ENCODE measurements at places on chromosomes 6 and 20.

DNA sequence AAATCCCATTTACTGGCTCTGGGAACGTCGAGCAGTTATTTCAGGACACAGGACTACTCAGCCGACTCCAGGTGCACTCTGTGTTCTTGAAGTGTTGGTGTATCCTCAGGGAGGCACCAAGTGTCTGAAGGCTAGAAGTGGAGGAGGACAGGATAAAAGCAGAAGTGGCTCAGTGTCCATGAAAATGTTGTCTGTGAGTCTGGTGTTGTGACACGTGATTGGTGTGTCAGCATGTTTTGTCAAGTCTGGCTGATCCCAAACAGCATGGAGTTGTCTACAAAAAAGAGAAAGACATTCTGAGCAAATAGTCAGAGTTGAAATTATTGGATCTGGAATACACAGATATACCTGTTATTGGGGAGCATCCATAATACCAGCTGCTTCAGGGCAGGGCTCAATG, 30.3 kb downstream of the SCGN start:
- no peak for DNase-seq

- DNase-seq, result no peak
Measured at GRCh38 chr6:30283761-30284160, 43.0 kb upstream of the TRIM39 start.

DNA sequence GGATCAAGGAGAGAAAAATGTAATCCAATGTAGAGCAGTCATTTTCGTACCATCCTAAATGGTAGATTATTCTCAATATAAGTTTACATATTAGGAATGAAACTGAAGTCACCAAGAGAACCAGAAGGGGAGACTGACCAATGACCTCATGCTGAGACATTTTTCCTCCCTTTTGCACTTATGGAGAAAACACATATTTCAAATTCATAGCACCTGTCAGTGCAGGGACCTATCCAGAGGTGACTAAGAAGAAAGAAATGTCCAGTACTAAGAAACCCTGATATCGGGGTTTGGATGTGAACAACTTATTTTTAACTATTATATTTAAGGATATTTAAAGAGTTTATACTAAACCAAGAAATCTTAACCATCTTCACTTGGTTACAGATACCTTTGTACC, 16.6 kb upstream of the LYRM2 start:
- no peak for DNase-seq

- no peak for DNase-seq
Measured at GRCh38 chr20:24446811-24447210, 22.6 kb upstream of the SYNDIG1 start.

DNA sequence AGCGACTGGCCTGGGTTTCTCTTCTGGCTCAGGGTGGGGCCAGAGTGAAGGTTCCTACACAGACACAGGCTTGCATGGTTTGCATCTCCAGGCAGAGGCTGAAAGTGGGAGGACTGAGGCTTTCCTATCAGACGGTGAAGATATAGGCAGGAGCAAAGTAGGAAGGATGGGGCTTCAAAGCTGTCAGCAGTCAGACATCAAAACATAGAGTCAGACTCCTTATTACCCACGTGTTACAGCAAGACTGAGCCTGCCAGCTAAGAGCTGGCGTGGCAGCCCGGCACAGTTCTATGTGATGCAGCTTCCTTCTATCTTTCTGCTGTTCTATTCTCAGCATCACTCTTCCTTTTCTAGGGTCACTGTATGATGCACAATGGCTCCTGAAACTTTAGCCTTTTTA, 445.1 kb downstream of the DOK5 start:
- no peak for DNase-seq

DNA sequence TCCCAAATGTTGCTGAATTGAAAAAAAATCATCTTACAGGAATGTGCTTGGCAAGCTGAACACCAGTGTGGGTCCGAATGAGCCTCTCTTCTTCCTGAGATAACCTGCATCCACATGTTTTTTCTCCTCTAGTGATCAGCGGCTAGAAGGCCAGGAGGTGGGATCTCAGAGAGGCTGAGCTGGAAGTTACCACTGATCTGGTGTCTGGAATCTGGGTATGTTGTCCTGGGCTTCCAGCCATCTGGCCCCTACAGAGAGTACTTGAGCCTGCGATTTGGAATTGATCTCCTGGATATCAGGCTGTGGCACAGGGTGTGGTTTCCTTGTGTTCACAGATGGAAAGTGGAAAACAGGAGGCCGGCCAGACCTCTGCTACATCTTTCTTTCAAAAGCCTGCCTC, 35.9 kb downstream of the SULF2 start:
- DNase-seq, result no peak

- no peak for DNase-seq
Measured at GRCh38 chr20:38084425-38084951, 50.9 kb downstream of the RPRD1B start.

DNA sequence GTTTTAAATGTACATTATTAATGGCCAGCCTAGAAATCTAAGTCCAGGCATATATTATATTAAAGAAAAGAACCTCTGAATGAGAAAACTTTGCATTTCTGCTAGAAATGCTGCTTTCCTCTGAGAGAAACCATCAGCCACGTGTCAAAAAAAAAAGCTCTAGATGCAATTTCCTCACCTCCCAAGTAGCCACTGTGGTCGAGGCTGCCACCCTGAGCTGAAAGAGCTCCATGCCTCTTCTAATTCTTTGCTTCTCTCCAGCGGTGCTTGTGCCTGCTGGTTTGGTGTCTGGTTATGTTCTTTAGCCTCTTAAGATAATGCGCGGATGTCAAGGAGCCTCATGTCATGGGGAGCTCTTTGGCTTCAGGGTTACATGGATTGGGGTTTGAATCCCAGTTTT, 316.0 kb downstream of the TFAP2C start:
- no peak for DNase-seq

GRCh38 chr20:4297127-4297826, 281.9 kb upstream of the RNF24 start:
- DNase-seq, result no peak

DNA sequence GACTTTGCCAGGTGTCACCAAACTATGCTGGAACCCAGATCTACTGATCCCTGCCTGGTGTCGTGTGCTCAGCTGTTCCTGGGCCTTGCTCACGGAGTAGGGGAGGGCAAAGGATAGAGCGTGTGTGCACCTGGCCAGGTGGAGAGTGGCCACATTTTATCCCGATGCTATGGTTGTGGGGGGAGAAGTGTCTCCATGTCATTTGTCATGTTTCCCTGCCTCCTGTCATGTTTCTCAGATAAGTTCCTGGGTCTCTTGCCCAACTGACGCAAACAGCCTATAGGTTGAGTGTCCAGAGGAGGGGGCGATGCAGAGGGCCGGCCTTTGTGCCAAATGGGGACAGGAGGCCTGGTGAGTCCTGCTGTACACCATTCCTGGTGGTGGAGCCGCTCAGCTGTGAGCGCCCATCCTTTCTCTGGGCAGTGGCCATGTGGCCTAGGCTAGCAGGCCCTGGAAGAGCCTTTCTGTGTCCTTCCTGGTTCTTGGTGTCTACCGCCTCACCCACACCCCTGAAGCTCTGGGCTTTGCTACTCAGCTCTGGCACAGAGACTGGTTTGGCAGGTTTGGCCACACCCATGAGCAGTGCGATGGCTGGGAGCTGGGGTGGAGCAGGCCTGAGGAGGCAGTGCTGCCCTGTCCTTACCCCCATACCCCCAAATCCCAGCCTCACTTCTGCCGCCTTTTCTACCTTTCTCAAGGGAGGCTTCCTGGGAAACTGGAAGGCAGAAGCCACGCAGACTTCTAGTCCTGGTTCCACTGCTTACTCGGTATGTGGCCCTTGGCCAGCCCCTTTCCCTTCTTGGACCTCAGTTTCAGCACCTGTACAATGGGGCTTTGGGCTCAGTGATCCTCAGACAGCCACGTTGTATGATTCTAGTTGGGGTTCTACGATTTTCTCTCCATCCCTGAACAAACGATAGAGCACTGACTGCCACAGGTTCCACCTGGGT, 32.3 kb upstream of the EPB41L1 start:
- peak; percentile 74 for DNase-seq

GRCh38 chr20:12306107-12306506, 388.4 kb downstream of the BTBD3 start:
- no peak for DNase-seq

DNA sequence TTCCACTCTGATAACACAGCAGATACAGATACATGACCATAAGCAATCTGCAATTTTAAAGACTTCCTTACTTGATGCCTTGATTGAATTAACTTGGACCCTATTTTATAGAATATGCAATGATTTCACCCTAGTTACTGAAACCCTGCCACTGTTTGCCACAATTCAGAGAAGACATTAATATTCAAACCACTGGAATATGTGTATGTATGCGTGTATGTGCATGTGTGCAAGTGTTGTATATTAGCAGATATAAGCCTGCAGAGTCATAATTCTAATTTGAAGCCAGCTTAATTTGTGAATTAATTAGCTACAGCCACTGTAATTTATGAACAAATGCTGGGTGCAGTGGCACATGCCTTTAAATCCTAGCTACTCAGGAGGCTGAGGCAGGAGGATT, 9.3 kb downstream of the VNN2 start:
- no peak for DNase-seq

- no peak for DNase-seq
Measured at GRCh38 chr6:74269600-74269858, 573.5 kb downstream of the CD109 start.

DNA sequence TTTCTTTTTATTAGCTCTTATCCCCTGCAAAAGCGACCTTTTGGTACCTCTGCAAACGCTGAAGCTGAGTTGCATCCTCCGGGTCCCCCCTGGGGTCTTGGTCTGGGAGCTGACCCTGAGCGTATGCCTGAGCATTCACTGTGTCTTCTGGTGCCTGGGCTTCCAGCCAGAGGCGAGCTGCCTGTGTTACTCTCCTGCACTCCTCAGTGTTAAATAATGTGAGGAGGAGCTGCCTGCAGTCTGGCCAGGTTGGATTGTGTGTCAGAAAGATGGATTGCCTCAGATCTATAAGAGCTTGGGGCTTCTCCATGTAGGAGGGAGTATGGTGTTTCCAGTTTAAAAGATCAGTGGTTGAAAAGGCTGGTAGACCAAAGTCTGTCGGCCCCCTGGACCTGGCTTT, 8.7 kb upstream of the GMPR start:
- DNase-seq, result no peak

DNA sequence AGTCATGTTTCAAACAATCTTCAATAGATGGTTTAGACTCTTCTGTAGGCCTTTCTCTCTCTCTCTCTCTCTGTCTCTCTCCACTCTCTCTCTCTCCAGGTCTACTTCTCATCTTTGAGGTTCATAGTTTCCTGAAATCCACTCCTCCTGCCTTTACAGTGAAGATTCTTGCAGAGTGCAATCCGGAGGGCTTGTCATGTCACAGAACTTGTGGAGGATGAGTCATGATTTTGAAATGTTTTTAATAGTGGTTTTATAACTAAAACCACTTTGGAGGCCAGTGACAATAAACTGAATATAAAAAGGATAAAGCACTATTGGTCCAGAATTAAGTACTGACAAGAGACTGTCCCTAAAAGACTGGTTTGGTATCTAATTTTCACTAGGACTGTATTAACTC, 156.3 kb downstream of the KIF6 start:
- no peak for DNase-seq

- DNase-seq, result no peak
Measured at GRCh38 chr6:7139835-7140470, 32.2 kb downstream of the RREB1 start.

DNA sequence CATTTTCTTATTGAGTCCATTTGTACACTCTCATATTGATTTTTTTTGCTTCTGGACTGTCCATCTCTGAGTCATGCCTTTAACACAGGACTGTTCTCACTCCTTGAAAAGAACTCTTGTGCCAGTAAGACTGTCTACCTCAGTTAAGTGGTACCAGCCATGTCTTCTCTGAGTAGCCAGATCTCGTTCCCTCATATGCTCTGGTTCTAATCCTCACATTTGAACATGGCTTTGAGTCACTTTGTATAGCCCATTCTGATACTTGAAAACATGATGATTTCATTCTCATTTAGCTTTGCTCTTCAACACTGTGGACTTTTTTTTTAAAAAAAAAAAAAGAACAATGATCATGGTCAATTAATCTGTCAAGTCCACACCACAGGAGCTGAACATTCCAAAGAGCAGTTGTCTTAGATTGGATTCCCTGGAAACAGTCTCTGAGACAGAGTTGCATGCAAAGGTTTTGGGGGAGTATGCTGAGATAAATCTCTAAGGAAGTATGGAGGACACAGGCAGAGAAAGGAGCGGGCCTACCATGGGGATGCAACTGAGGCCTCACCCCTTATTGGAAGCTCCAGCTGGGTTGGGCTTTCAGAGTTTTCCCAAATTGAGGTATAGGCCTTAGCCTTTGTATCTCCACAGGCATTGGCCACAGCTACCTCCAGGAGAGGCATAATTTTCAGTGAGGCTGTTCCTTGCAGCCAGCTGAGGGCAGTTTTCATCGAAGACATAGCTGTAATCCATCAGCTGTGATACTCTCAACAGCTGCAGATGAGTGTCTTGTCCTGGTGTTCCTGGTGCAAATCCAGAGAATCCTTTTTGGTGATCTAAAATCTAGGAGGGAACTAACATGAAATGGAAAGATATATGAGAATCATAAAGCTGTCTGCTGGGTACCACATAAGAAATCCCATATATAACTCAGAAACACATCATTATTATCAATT, 6.0 kb upstream of the PTCHD4 start:
- DNase-seq, result no peak

DNA sequence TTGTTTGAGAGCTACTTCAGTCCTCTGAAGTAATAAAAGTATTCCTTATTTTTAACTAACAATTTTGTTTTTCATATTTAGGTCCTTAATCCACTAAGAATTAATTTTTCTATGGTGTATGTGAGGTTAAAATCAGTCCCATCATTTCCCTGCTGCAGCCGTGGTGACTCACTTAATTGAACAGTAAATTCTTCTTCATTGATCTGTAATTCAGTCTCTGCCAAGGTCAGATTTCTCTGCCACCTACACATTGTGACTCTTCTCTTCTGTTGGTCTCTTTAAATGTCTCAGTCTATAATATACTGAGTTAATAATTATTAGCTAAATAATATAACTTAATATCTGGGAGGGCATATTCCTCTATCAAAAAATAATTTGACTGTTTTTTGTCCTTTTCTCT, 262.3 kb downstream of the UTRN start:
- DNase-seq, result no peak

- DNase-seq, result no peak
Measured at GRCh38 chr6:1664329-1664728, 54.6 kb downstream of the FOXC1 start.

DNA sequence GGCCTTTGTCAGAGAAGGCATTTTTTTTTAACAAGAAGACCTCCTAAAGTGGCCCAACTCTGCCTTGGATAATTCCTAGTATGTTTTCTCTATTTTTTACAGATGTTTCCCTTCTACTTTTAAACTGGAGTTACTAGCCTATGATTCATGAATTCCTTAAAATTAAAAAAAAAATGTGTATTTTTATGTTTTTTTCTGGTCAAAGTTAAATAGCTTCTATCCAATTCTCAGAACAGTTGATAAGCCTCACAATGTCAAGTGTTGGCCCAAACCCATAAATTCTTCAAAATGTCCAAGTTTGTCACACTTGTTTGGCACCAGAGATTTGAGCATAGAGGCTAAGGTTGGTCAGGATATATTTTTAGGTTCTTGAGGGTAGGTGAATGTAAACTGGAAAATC, 64.0 kb downstream of the JAG1 start:
- DNase-seq, result no peak

Data from HCT116 (cell line).